SHP77 (cell line): ENCODE measurements at places on chromosomes 13 and 19.

- DNase-seq, result peak; percentile 57
Measured at GRCh38 chr13:98570929-98571372, 6.0 kb downstream of the STK24 start.

DNA sequence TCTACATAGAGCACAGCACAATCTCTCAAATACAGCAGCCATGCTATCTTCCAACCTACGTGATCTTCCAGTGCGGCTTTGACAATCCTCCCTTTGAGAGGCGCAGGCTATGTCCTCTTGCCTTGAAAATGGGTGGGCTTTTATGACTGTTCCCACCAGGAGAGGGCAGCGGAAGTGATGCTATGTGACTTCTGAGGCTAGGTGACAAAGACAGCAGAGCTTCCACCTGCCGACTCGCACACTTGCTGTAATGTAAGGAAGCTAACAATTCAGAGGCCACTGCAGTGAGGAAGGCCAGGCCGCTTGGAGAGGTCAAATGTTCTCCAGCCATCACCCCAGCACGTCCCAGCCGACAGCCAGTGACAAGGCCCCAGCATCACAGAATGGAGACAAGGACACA lies 65.8 kb downstream of the MRPL57 start:
- no peak for DNase-seq

GRCh38 chr19:8899356-8899755 lies 67.2 kb downstream of the MBD3L1 start:
- no peak for DNase-seq

GRCh38 chr13:95703576-95703975 lies 26.6 kb downstream of the DNAJC3 start:
- DNase-seq, result no peak

GRCh38 chr19:17847538-17848366 lies at the start of gene JAK3:
Gene JAK3, minus strand, starts transcription at chr19:17847982. Its CDS starts 3,565 bp downstream, at chr19:17844417.
- DNase-seq, result no peak

- no peak for DNase-seq
Measured at GRCh38 chr13:99816321-99816720, 155.2 kb downstream of the ZIC5 start.

DNA sequence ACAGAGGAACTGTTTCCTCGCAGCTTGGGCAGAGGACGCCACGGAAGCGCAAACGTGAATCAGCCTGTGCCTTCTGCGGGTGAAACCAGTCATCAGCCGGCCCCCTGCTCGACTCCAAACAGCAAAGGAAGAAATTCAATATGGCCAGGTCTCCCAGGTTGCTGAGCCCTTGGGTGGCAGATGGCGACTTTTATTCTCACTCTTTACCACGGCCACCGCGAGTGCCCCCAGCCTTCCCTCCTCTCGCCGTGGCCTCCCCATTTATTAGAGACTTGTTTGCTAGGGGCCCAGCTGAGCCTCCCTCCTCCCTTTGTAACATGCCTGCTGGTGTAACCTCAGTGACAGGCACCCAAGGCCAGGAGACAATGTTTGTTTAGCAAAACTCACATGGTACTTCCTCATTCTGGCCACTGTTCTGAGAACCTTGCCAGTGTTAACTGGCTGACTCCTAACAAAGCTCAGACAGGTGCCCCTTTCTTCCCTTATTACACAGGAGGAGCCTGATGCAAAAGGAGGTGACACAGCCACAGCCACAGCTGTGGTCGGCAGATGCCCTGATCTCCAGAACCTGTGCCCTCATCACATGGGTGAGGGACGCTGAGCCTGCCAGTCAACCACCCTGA lies 5.8 kb downstream of the RAB20 start:
- no peak for DNase-seq

DNA sequence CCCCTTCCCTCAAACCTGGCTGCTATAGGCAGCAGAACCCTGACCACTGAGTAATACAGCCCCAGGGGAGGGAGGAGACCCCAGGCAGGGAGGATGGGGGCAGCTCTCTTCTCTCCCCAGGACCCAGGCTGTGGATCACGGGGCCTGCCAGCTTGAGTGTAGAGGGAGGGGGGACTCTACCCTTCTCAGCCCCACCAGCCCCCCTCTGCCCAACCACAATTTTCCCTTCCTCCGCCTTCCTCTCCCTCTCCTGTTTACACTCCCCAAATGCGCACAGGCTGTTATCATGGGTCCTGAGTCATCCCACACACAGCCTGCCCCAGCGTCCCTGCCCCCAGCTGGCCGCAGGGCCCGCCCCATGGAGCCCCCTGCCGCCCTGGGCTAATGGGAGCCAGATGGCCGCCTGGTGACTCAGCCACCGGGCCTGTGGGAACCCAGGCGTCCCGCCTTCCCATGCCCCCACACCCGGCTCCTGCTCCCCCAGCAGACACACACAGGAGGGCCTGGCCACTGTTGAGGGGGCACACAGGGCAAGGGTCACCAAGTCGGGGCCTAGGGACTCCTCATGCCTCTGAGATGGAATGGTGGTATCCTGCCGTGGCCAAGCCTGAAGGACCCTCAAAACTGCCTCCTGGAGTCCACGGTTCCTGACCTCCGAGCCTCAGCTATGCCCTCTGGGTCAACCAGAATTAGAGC lies 13.6 kb downstream of the CCDC97 start:
- DNase-seq, result no peak

GRCh38 chr19:16741084-16741483 lies 21.4 kb downstream of the NWD1 start:
- no peak for DNase-seq

DNA sequence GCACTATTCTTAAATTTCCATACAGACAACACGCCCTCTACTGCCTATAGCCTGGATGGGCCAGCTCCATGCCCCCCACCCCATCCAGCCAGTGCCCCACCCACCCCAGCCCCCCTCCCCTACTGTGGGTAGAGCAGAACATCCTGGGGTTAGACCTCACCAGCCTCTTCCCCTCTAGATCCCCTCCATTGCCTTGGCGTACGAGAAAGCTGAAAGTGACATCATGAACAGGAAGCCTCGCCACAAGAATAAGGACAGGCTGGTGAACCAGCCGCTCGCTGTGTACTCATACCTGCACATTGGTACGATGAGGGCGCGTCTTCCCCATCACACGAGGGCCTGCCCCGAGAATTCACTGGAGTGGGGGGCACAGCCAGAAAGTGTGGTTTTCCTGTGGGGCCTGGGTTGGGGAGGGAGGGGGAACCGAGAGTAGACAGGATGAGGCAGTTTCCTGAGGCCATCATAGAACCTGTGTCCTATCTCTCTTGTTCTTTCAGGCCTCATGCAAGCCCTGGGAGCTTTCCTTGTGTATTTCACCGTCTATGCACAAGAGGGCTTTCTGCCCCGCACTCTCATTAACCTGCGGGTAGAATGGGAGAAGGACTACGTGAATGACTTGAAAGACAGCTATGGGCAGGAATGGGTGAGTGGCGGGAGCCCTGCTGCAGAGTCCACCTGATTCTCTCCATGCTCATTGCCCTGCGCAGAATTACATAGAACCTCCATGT lies 29.1 kb downstream of the ATP12A start:
- no peak for DNase-seq

GRCh38 chr13:27572234-27572901 lies 48.0 kb downstream of the LNX2 start:
- DNase-seq, result no peak

- no peak for DNase-seq
Measured at GRCh38 chr13:98835156-98835555, 82.7 kb upstream of the SLC15A1 start.

GRCh38 chr13:48642061-48642460 lies 11.7 kb upstream of the CYSLTR2 start:
- DNase-seq, result no peak

DNA sequence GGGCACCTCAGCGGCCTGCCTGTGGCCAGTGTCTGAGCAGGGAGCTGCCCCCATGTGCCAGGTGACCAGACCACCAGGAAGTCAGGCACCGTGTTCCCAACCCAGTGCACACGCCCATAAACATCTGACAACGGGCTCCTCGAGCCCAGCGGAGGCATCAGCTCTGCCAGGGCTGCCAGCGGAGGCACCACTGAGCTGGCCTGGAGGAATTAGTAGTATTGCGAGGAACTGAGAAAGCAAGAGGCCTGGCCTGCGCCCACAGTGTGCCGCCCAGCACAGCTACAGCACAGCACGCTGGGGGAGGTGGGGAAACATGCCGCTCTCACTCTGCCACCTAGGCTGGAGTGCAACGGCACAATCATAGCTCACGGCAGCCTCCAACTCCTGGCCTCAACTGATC lies 44.6 kb downstream of the ANKRD27 start:
- no peak for DNase-seq

DNA sequence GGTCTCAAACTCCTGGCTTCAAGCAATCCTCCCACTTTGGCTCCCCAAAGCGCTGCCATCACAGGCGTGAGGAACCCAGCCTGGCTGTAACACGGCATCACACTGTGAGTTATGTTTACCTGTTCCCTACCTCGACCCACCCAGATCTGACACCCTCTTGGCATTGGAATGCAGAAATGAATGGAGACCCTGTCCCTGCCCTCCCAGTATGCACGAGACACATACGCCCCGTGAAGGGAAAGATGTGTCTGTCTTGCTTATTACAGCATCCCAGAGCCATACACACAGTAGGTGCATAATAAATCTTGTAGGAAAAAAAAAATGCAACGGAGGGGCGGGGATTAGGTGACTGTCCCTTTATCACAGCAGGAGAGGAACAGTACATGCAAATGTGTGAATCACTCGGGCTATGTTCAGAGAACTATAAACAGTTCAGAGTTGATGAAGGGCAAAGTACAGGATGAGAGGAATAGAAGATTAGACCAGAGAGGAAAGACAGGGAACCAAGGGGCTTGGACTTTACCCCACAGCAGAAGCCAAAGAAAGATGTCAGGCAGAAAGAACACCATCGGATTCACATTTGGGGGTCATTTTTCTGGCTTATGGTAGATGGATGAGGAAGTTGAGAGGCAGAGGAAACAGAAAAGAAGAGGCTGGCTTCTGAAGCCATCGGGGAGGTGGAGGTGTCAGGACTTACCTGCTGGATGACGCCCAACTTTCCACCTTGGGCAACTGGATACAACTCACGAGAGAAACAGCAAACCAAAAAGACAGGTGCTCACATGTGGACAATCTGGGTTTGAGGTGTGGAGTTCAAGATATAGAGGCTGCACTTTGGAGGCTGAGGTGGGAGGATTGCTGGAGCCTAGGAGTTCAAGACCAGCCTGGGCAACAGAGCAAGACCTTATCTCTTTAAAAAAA lies 94.3 kb downstream of the INSR start:
- no peak for DNase-seq

DNA sequence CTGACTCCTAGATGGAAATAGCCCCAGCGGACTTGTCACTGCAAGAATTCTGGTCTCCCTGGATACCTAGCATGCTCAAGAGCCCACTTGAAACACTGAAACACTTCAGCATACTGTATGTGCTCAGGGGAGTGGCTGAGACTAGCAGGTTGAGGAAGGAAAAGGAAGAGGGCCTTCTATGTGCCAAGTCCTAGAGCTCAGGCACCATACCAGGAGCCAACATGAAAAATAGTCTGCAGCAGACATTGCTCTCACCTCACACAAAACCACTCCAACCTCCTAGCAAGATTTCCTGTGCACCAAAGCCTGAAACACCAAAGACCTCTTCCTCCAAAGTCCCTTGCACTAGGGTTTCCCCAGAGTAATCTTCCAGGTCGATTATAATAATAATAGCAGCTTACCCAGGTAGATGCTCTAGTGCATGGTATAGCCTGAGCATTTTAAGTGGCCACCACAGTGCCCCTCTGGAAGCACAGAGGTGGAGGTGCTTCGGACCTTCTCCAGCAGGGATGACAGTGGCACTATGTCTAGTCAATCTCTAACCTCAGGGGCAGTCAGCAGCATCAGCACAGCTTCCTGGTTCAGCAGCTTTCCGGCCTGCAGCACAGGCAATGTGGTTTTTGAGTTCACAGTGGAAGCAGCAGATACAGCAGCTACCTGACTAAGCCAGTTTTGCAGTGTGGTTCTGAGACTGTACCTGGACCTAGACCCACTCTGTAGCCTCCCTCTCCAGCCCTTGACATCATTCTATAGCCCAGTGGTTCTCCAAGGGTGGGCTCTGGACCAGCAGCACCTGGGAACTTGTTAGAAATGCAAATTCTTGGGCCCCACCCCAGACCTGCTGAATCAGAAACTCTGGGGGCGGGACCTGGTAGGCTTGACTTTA lies 45.6 kb upstream of the UBE2L5 start:
- no peak for DNase-seq

DNA sequence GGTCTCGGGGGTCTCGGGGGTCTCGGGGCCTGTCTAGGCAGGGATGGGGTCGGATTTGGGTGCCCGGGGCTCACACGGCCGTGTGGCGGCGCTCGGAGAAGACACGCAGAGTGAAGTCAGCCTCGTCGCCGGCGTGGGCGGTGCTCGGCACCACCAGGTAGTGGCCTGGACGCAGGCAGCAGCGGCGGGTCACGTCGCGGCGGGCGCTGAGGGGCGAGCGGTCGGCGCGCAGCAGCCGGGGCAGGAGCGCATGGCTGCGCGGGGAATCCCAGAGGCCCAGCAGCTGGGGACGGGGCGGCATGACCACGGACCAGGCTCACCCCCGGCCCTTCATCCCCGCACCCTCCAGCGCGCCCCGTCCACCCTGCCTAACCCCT lies 8.2 kb downstream of the CAPN12 start:
- peak; percentile 60 for DNase-seq

DNA sequence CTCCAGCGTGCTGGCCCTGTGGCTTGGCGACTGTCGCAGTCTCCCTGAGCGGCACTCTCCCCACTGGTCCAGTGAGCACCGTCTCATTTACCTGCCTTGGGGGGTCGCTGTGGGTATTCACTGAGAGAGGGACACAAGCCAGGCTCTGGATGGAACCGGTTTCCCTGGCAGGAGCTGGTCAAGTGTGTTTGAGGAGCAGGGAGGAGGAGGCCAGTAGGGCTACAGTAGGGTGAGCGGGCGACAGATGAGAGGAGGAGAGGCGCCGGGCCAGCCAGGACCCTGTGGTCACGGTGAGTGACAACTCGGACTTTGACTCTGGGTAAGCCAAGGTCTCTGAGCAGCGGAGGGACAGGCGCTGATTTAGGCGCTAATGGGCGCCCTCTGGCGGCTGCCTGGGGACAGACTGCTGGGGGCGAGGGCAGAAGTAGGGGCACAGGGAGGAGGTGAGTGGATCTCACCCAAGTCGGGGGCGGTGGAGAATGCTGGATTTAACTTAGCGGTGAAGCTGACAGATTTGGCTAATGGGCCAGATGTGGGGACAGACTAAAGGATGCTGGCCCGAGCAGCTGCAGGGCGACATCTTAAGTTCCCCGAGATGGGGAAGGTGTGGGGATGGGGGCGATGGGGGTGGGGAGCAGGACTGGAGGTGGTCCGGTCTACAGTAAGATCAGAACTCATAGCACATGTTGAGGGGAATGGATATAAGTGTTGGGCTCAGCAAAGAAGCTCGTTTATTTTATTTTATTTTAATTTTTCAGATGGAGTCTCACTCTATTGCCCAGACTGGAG lies 4.7 kb upstream of the PRMT1 start:
- peak; percentile 87 for DNase-seq

DNA sequence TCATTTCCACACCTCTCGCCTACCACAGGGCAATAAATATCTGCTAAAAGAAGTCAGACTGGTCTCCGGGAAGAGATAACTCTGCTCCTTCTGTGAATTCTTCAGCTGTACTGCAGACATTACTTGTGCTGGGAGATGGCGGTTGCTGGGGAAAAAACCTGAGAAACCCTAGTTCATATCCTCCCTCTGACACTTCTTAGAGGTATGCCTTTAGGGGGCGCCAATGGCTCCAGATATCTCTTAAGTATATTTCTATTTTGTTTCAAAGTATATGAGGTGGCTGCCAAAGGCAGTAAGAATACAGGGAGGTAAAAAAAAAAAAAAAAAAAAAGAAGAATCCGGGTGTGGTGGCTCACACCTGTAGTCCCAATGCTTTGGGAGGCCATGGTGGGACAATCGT lies 175.2 kb downstream of the PAN3 start:
- no peak for DNase-seq

- DNase-seq, result no peak
Measured at GRCh38 chr13:78404846-78405360, 198.4 kb downstream of the POU4F1 start.
